ENCODE measurements at places on chromosomes 12 and 14. TPM values are rescaled to one million over a fixed set of nuclear protein-coding genes. Genes with fewer than 3 reads are reported as not detected.

GRCh38 chr12:34395056-34396005, 373.0 kb downstream of the ALG10 start:
- H3K4me1 ChIP-seq, result no peaks in the 10 kb centered on the region
- no peak overlapping the region for H3K4me3 ChIP-seq
- no peaks in the 10 kb centered on the region for H3K27me3 ChIP-seq
- DNase-seq, result no peak

GRCh38 chr14:78202976-78203375, 32.8 kb downstream of the NRXN3 start:
- H3K27me3 ChIP-seq, result no peaks in the 10 kb centered on the region
- H3K4me3 ChIP-seq, result no peak overlapping the region
- no peaks in the 10 kb centered on the region for H3K4me1 ChIP-seq
- DNase-seq, result no peak
- H3K36me3 ChIP-seq, result no peaks in the 10 kb centered on the region

DNA sequence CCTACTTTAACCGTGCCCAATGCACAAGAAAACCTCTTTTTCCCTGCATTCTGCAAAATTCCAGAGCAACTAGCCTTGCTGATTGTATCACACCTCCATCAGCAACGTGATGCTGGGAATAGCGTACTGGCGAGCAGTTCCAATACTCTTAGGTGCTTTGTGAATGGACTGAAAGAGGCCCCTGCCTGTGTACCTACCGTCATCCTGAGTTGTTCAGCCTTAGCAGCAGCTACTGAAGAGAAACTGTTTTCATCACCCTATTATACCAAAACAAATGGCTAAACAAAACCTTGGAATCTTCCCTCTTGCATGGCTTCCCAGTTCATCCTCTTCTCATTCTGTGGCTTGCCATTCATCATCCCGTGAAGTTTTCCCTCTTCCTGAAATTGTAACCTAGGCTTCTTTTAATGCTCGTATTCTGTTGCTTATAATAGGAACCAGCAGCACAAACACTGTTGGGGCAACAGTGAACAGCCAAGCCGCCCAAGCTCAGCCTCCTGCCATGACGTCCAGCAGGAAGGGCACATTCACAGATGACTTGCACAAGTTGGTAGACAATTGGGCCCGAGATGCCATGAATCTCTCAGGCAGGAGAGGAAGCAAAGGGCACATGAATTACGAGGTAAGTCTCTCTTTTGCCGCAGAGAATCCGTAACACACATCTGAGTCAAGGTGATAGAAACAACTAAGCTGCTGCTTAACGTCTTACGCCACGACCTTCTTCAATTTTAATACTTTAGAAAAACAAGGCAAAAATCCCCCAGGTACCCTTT, 41.9 kb downstream of the RAD52 start:
- no peaks in the 10 kb centered on the region for H3K27me3 ChIP-seq
- H3K4me3 ChIP-seq, result no peak overlapping the region
- peaks cover 46% of the 10 kb centered on the region for H3K36me3 ChIP-seq
- no peak overlapping the region for H3K27ac ChIP-seq

GRCh38 chr12:74906224-74906623, 303.4 kb downstream of the KCNC2 start:
- DNase-seq, result no peak
- H3K27me3 ChIP-seq, result no peaks in the 10 kb centered on the region
- H3K4me3 ChIP-seq, result no peak overlapping the region

DNA sequence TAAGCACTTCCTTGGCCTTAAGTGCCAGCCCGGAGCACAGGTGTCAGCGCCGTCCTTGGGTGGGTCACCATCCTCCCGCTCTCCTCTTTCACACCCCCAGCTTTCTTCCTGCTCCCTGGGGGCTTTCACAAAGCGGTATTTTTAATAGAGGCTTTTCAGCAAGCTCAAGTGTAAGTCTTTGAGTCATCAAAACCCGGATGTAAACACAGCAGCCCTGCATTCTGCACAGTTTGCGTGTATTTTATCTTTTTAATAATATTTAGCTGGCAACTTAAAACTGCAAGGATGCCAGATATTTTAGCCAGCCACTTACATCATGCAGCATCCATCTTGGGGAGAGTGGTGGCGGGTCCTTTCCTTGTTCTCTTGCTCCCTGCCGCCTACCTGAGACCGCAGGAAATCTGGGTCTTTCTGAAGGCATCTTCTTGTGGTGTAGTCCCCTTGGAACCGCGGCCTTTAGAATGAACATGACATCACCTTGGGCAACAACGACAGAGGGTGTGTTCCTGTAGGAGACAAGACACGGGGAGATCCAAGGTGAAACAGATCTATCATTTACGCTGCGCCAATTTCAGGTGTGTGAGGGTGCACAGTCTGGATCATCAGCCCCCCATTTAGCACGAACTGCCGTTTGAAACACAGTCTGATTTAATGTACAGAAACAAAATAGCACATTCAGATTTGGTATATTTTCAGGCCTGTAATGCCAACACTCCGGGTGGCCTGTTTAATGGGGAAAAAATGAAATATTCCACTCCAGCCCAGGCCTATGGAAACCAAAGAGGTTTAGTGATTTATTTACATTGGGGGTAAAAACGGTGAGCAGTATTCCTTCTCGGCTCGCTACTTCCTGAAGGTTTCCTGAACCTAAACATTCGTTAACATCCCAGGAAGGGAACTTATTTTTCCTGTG, 12.5 kb upstream of the IRF2BPL start:
- H3K27ac ChIP-seq, result peak overlapping the region; percentile 98
- H3K4me3 ChIP-seq, result peak overlapping the region; percentile 36
- no peaks in the 10 kb centered on the region for H3K27me3 ChIP-seq
- peaks cover 82% of the 10 kb centered on the region for H3K4me1 ChIP-seq
- no peak for DNase-seq
- H3K36me3 ChIP-seq, result no peaks in the 10 kb centered on the region

DNA sequence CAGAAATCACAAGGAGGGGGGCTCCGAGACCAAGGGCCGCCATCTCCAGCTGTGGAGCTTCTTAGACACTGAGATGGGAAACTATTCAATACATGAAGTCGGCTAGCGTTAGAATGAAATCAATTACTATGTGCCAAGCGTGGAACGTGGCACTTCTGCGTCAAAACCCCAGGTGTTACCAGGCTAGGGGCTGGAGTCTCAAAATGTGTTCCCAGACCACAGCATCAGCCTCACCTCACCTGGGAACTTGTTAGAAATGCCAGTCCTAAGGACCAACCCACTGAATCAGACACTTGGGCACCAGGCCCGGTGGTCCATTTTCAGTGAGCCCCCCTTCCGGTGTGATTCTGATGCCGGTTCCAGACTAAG, 5.0 kb upstream of the SETD1B start:
- H3K4me3 ChIP-seq, result peak overlapping the region; percentile 14
- peaks cover 38% of the 10 kb centered on the region for H3K36me3 ChIP-seq
- peaks cover 70% of the 10 kb centered on the region for H3K4me1 ChIP-seq
- peak overlapping the region; percentile 86 for H3K27ac ChIP-seq

Gene ART4
- 0.17 TPM for total RNA-seq
